MM.1S (cell line): ENCODE measurements at places on chromosomes 1 and 21.
A peak's percentile ranks its signal among the peaks of the same experiment; 100 is the strongest.

DNA sequence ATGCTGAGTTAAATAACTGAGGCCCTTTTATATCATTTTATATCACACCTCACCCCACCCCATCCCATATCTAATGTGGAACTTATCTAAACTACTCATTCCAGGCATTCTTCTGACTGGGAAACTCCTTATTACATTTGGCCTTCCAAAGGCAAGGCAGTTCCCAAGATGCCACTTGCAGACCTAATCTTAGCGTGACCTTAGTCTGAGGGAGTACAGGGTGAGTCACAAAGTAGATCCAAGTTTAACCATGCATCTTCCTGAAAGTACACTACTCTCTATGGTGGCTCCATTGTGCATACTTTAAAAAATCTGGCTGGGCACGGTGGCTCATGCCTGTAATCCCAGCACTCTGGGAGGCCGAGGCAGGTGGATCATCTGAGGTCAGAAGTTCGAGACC is 353.6 kb upstream of the C1orf87 start:
- no peak overlapping the region for H3K4me3 ChIP-seq
- no peaks in the 10 kb centered on the region for H3K36me3 ChIP-seq
- H3K4me1 ChIP-seq, result no peaks in the 10 kb centered on the region
- no peaks in the 10 kb centered on the region for H3K27me3 ChIP-seq
- no peak for DNase-seq

- no peak for DNase-seq
- H3K27me3 ChIP-seq, result no peaks in the 10 kb centered on the region
- H3K4me3 ChIP-seq, result no peak overlapping the region
Observed at GRCh38 chr1:174358344-174358743, 89.4 kb upstream of the GPR52 start.

GRCh38 chr1:119285482-119285881 is 83.1 kb upstream of the HAO2 start:
- no peaks in the 10 kb centered on the region for H3K4me1 ChIP-seq
- no peak overlapping the region for H3K4me3 ChIP-seq
- no peak for DNase-seq
- no peak overlapping the region for H3K27ac ChIP-seq
- H3K36me3 ChIP-seq, result no peaks in the 10 kb centered on the region

GRCh38 chr1:231415018-231415583 is 7.0 kb downstream of the EGLN1 start:
- DNase-seq, result no peak
- H3K4me1 ChIP-seq, result peaks cover 24% of the 10 kb centered on the region
- H3K27ac ChIP-seq, result no peak overlapping the region
- H3K27me3 ChIP-seq, result no peaks in the 10 kb centered on the region
- H3K36me3 ChIP-seq, result no peaks in the 10 kb centered on the region
- H3K4me3 ChIP-seq, result no peak overlapping the region

DNA sequence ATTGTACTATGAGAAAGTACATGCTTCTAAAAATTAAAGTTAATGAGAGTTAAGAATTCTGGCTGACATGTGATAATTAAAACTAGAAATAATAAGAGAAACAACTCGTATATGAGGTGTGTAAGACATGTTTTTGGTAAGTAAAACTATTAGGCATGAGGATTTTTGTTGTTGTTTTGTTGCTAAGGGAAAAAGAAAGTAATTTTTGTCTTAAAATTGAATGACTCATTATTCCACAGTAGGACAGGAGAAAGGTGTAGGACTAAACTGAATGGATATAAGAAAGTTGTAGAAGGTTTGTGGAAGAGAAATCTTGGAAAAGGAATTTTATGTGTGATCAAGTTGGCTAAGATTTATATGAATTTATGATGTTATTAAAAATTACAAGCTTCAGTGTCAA is 54.8 kb downstream of the TBX19 start:
- peak overlapping the region; percentile 84 for H3K27ac ChIP-seq
- H3K4me1 ChIP-seq, result peaks cover 40% of the 10 kb centered on the region
- DNase-seq, result peak; percentile 36
- H3K4me3 ChIP-seq, result peak overlapping the region; percentile 2; the same call in 1 of the 2 replicates
- no peaks in the 10 kb centered on the region for H3K36me3 ChIP-seq

GRCh38 chr1:184906761-184907160 is 67.5 kb downstream of the NIBAN1 start:
- H3K4me3 ChIP-seq, result no peak overlapping the region
- H3K27ac ChIP-seq, result no peak overlapping the region
- H3K36me3 ChIP-seq, result no peaks in the 10 kb centered on the region
- H3K27me3 ChIP-seq, result no peaks in the 10 kb centered on the region
- no peak for DNase-seq
- no peaks in the 10 kb centered on the region for H3K4me1 ChIP-seq

- H3K4me1 ChIP-seq, result no peaks in the 10 kb centered on the region
- DNase-seq, result no peak
- no peak overlapping the region for H3K27ac ChIP-seq
- no peaks in the 10 kb centered on the region for H3K36me3 ChIP-seq
- H3K4me3 ChIP-seq, result no peak overlapping the region
Observed at GRCh38 chr1:93296555-93297154, 49.1 kb upstream of the DR1 start.

DNA sequence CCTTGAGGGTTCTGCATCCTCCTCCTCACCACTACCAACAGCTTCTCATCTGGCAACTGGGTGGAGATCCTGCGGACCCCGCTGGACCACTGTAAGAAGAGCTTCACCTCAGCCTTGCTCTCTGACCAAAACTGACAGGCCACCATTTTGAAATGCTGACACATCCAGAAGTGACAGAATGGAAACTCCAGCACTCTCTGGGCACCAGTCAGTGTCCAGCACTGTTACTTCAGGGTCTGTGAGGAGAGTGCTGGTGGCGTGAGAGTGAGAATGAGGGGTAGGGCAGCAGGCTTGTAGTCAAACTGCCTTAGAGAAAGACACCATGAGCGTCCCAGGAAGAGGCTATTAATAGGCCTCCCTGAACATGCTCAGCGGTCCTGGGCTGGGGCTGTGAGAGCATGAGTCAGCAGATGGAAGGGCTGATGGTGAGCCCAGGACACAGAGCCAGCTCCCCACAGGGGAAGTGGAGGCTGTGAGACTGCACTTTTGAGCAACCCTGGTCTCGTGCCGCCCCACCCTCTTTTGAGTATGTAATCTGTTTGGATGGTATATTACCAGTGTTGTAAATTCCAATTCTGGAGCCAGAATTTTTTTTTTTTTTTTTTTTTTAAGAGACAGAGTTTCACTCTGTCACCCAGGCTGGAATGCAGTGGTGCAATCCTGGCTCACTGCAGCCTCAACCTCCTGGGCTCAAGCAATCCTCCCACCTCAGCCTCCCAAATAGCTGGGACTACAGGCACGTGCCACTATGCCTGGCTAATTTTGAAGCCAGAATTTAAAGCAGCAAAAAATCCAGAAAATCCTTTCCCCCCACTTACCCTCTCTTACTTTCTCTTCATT is 34.4 kb upstream of the SLC30A1 start:
- H3K36me3 ChIP-seq, result no peaks in the 10 kb centered on the region
- no peaks in the 10 kb centered on the region for H3K27me3 ChIP-seq
- peaks cover 6% of the 10 kb centered on the region for H3K4me1 ChIP-seq

DNA sequence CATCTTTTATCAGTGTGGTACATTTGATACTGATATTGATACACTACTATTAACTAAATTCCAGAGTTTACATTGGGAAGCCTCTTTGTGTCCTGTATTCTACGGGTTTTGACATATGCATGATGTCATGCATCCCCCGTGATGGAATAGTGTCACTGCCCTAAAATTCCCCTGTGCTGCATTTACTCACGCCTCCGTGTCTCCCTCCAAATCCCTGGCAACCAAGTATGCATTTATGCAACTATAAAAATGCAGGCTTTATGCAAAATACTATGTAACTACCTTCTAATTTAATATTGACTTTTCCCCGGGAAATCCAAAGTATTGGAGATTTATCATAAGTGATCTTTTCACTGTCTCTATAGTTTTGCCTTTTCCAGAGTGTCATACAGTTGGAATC is 453.7 kb upstream of the RUNX1 start:
- H3K4me1 ChIP-seq, result no peaks in the 10 kb centered on the region
- no peaks in the 10 kb centered on the region for H3K36me3 ChIP-seq
- no peak overlapping the region for H3K4me3 ChIP-seq
- no peak for DNase-seq
- H3K27me3 ChIP-seq, result no peaks in the 10 kb centered on the region
- no peak overlapping the region for H3K27ac ChIP-seq

GRCh38 chr1:57133686-57134085 is 167.9 kb upstream of the C8B start:
- H3K4me3 ChIP-seq, result no peak overlapping the region
- no peaks in the 10 kb centered on the region for H3K36me3 ChIP-seq
- H3K4me1 ChIP-seq, result no peaks in the 10 kb centered on the region
- H3K27ac ChIP-seq, result no peak overlapping the region

DNA sequence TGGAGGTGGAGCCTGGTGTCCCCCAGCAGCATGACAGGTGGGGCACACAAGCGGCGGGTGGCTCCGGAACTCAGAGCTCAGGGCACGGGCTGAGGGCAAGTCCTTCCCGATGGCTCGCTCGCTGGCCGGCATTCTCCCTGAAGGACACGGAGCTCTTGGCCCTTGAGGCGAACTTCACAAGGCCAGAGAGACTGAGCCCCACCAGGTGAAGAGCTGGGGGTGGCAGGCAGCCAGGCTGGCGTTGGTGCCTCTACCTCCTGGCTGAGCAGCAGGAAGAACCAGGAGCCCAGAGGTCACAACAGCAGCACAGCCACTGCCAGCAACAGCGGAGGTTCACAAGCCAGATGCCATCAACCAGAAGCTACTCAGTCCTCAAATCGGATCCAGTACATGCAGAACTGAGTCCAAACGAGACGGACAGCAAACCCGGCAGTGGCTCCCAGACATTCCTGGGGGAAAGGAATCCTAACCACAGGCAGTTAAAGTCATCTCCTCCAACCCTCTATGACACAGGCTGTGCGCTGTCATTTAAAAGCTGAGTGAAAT is 54.1 kb downstream of the NPHP4 start:
- H3K36me3 ChIP-seq, result no peaks in the 10 kb centered on the region
- no peak for DNase-seq
- no peak overlapping the region for H3K4me3 ChIP-seq
- no peaks in the 10 kb centered on the region for H3K4me1 ChIP-seq
- H3K27ac ChIP-seq, result no peak overlapping the region

- H3K4me1 ChIP-seq, result no peaks in the 10 kb centered on the region
- DNase-seq, result no peak
- H3K36me3 ChIP-seq, result no peaks in the 10 kb centered on the region
Observed at GRCh38 chr1:78490861-78491450, at the start of gene PTGFR. TSS of gene PTGFR (plus strand) at chr1:78490974. CDS start at chr1:78492744, 1,770 bp downstream.

DNA sequence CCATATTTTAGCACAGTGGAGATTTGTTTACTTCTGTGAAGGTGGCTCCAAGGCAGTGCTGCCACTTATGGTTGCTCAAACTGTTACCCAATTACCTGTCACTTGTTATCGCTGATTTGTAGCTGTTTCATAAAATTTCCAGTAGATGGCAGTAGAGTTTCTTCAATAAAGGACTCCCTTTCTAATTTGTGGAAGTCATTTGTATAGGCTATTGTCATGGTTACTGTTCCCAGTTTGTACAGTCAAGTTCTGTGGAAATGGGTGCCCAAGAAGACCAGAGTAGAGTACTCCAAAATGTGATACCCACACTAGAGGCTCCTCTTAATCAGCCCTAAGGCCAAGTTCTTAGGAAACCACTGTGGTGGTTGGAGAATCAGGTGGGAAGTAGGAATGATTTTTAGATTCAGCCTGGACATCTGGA is 186.1 kb downstream of the CLEC20A start:
- no peak overlapping the region for H3K4me3 ChIP-seq
- peak; percentile 83 for DNase-seq
- no peaks in the 10 kb centered on the region for H3K36me3 ChIP-seq
- H3K27me3 ChIP-seq, result no peaks in the 10 kb centered on the region
- peaks cover 9% of the 10 kb centered on the region; the same call in 1 of the 2 replicates for H3K4me1 ChIP-seq

DNA sequence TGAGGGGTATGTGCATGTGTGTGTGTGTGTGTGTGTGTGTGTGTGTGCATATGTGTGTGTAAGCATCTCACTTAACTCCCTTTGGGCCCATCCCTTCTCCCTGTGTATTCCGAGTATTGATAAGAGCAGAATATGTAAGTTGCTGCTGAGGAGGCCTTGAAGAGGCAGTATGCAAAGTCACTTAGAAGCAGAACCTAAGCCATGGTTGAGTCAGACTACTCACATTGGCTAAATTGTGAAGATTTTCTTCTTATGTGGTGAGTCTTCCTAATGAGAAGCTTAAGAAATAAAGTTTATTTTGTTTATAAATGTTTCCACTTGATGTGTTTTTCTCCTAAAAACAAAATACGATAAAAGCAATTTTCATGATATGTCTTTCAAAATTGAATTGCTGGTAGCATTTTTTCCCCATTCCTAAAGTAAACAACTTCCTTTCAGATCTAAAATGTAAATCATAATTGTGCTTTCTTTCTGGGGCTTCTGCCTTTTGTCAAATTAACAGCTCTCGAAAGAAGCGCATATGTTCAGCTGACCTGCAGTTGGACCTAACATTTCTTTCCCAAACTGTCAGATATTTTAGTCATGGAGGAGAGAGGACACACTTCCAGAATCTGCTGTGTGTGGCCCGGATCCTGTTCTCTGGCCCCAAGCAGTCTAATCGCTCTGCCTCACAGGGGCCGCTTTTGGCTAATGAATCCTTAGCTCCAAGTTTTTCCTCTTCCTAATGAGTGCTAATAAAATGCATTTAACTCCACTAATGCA is 284.0 kb downstream of the DUSP10 start:
- H3K36me3 ChIP-seq, result no peaks in the 10 kb centered on the region
- no peak for DNase-seq
- no peak overlapping the region for H3K4me3 ChIP-seq
- no peak overlapping the region for H3K27ac ChIP-seq
- no peaks in the 10 kb centered on the region for H3K27me3 ChIP-seq

DNA sequence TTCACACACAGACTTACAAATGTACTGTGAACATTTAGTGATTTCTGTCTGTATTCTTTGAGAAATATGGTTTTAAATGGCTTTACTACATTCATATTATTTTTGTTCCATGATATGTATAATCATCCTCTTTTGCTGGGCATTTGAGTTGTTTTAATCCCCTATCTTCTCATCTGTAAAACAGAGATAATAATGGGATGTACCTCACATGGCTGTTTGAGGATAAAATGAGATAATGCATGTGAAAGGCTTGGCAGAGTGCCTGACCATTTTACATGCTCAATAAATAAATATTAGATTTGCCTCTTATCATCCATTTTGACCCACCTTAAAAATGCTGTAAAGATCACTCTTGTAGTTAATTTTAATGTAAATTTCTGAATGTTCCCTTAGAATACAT is 197.2 kb downstream of the C1orf94 start:
- no peaks in the 10 kb centered on the region for H3K4me1 ChIP-seq
- no peak overlapping the region for H3K4me3 ChIP-seq
- no peak overlapping the region for H3K27ac ChIP-seq
- no peak for DNase-seq

GRCh38 chr1:99764909-99765308 is 1.5 kb downstream of the FRRS1 start:
- H3K27ac ChIP-seq, result no peak overlapping the region
- no peaks in the 10 kb centered on the region for H3K36me3 ChIP-seq
- DNase-seq, result no peak
- no peaks in the 10 kb centered on the region for H3K27me3 ChIP-seq
